CD4-positive, alpha-beta T cell treated with Interleukin-10 for 1 hour (primary cell): ENCODE measurements at places on chromosomes 16 and 17.

- DNase-seq = no peak
Observed at GRCh38 chr17:19569785-19570543, 36.3 kb downstream of the SLC47A1 start.

DNA sequence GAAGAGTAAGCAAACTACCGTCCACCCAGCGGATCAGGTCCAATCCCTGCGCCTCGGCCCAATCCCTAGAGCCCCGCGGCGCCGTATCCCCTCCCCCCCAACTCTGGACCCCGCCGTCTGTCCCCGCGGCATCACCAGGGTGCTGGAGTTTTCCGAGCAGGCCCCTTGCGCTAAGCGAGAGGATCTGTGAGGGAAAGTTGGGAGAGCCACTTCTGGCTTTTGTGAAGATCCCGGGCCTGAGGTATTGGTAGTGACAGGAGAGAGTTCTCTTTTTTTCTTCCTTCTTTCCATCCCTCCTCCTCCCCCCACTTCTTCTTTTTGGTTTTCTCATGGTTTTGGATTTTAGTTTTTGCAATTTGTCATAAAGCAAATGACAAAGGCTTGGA, 3.5 kb upstream of the DLX4 start:
- no peak for DNase-seq

DNA sequence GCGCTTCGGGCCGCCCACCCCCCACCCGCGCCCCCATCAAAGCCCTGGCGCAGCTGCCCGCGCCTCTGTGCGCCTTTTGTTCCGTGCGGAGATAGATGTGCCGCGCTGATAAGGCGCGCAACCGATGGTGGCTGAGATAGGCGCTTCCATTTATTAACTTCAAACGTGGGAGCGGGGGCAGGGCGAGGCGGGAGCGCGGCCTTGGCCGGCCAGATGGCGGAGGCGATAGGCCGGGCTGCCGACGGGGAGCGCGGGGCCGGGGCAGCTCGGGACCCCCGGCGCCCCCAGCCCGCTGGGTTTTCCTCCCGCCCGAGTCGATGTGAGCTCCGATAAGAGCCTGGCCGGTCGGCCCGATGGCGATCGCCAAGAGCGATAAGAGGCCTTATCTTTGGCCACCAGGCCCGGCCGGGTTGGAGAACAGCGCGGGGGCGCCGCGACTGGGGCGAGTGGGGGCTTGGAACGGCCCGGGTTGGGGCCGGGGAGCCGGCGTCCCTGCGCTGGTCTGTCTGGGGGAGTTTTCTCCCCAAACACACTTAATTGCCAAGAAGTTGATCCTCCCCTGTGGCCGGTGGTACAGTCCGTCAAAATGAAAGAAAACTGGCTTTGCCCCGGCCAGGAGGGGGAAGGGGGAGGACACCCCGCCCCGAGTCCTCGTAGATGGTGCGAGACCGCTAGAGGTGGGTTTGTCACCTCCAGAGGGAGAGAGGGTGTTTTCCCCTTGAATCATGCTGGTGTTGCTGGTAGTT, 2.7 kb downstream of the ZFPM1 start:
- peak; percentile 89 for DNase-seq

- DNase-seq = no peak
Observed at GRCh38 chr17:63974594-63975192, 2.0 kb upstream of the SCN4A start.

DNA sequence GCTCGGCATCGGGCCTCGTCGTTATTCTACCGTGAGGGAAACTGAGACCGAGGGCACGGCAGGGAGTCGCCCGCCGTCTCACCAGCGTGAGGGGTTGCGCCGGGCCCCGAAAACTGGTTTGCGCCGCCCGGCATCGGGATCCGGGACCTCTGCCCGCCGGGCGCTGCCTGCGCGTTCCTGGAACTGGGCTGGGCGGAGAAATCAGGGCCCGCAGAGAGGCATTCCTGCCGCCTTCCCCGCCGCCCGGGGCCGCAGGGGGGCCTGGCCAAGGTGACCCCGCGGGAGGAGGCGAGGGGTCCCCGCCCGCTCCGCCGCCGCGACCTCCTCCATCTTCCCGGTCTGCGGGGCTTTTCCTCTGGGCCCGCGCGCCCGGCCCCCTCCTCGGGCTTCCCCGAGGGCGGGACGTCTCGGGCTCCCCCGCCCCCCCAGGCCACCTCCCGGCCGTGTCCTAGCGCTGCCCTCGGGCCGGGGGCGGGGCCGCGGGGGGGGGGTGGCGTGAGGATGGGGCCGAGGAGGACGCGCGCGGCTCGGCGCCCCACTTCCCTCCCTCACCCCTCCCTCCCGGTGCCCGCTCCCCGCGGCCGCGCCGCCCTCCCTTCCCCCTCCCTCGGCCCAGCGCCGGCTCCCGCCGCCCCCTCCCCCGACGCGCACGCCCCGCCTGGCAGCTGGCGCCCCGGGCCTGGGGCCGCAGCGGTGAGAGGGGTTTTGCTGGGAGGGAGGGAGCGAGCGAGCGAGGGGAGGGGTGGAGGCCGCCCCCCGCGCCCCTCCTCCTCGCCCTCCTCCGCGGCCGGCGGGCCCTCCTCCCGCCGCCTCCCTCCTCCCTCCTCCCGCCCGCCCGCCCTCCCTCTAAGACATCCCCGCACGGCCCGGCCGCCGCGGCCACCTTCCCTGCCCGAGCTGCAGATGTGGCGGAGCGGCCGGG, at the start of gene GLIS2:
GLIS2 (plus strand) TSS at position 882 of the 922 bp plus-strand sequence. CDS start 16,214 bp downstream, outside the sequence.
- DNase-seq = peak; percentile 54

DNA sequence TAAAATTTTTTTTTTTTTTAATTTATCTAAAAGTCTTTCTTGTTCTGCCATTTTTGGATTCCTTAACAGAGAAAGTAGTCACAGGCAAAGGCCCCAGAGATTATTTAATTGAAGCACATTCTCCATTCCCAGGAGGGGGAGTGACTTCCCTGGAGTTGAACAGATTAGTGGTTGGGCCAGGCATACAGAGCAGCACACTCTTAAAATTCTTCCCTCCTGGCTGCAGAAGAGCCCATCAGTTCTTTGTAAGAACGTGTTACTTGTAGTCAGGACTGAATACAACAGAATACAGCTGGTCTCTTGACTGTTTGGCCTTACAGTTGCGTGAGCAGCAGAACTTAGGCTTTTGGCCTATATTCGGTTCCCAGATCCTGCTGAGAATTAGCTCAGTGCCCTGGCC, 1.8 kb downstream of the ALKBH5 start:
- no peak for DNase-seq
